Foreskin fibroblast (primary cell): ENCODE measurements at places on chromosomes 4 and X.

DNA sequence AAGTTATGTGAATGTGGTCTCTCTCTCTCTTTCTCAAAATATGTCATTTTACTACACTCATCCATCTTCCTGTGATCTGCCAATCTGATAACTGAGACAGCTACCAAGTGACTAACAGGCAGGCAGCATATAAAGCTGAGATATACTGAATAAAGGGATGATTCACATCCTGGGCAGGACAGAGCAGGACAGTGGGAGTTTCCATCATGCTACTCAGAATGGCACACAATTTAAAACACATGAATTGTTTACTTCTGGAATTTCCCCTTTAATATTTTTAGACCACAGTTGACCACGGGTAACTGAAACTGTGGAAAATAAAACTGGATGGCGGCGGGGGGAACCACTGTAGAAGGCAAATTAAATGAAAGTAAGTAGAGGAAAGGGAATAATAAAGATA lies 58.6 kb upstream of the DCTD start:
- DNase-seq: peak; percentile 78

GRCh38 chr4:153215921-153216320 lies 11.7 kb downstream of the TRIM2 start:
- DNase-seq: peak; percentile 77

DNA sequence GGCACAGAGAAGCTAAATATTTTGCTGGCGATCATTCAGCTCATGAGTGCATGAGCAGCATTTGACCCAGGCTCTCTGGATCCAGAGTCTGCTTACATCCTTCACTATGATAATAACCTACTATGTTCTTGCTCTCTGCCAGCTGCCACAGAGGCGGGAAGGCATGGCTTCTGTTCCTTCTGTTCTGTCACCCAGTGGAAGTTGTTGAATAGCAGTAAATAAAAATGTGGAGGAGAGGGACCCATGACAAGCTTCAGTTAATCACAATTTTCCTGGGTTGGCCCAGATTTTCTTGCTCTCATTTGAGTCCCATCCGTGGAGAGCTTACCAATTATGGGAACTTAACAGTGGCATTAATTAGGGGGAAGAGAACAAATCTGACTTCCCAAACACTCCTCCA lies 250.1 kb upstream of the NOCT start:
- DNase-seq: no peak

GRCh38 chr4:86561256-86561655 lies 32.9 kb upstream of the PTPN13 start:
- no peak for DNase-seq

GRCh38 chrX:153305972-153306371 lies 15.6 kb downstream of the PNMA6F start:
- DNase-seq: no peak
